ENCODE measurements at places on chromosomes 7 and 10. TPM values are rescaled to one million over a fixed set of nuclear protein-coding genes. Genes with fewer than 3 reads are reported as not detected.

ACTL6B gene
- total RNA-seq, result not detected

TUBAL3 gene
- 1.6 TPM for total RNA-seq

PIP4K2A gene
- total RNA-seq, result 15.1 TPM

FBH1 gene
- 91.2 TPM for total RNA-seq

MAD1L1 gene
- 27.7 TPM for total RNA-seq
